ENCODE measurements at places on chromosomes 4 and X.

GRCh38 chrX:68669094-68669860 lies 21.8 kb downstream of the STARD8 start:
- no peak for DNase-seq

- no peak for DNase-seq
Observed at GRCh38 chr4:174633399-174633798, 111.1 kb upstream of the HPGD start.

- DNase-seq: no peak
Observed at GRCh38 chr4:154304679-154305078, 186.9 kb downstream of the DCHS2 start.

DNA sequence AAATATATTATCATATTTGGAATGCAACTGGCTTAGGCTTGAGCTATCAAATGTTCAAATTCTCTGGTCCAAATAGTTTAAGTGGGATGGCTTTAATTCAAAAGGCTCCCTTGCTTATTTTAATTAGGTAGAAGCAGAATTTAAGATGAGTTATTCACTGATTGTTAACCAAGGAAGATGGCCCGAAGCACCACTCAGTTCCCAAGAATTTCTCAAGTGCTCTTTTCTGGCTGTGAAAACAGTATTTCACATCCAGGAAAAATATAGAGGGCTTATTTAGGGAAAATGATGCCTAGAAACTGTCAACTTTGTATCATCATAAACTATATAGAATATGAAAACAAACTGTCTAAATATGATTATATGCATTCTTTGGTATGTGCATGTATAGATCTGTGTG lies 246.5 kb upstream of the SFRP2 start:
- no peak for DNase-seq

GRCh38 chr4:117331817-117332216 lies 246.4 kb upstream of the TRAM1L1 start:
- DNase-seq: no peak

DNA sequence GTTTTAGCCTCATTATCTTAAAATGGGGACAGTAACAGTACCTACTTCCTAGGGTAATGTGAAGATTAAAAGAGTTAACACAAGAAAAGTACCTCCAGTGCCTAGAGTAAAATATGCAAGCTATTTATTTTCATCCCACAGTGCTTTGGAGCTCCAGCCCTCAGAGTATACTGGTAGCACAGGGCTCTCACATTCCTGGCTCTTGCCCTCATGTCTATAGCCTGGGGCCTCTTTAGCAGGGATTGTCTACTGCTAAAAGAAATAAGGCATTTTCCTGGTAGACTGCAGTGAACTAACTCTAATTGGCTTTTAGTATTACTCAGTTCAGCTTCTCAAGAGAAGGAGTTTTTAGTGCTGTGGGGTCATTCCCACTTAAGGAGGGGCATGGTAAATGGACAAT lies 60.8 kb downstream of the RRAGB start:
- DNase-seq: no peak

DNA sequence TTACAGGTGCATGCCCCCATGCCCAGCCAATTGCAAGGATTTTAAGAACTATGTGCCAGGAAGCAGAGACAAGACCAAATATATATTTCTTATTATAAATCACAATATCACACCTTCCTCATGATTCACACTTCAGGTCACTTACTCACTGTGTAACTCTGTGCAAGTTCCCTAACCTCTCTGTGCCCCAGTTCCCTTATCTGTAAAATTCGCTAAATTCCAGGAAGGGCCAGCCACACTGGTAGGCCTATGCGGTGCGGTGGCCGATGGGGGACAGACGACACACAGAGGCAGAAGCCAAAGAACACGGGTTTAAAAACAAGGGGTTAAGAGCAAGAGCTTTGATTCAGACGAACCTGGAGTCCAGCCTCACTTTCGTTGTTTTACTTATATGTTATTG lies 2.8 kb downstream of the TRIM2 start:
- no peak for DNase-seq

GRCh38 chrX:147900349-147900748 lies 11.4 kb upstream of the FMR1 start:
- DNase-seq: no peak

DNA sequence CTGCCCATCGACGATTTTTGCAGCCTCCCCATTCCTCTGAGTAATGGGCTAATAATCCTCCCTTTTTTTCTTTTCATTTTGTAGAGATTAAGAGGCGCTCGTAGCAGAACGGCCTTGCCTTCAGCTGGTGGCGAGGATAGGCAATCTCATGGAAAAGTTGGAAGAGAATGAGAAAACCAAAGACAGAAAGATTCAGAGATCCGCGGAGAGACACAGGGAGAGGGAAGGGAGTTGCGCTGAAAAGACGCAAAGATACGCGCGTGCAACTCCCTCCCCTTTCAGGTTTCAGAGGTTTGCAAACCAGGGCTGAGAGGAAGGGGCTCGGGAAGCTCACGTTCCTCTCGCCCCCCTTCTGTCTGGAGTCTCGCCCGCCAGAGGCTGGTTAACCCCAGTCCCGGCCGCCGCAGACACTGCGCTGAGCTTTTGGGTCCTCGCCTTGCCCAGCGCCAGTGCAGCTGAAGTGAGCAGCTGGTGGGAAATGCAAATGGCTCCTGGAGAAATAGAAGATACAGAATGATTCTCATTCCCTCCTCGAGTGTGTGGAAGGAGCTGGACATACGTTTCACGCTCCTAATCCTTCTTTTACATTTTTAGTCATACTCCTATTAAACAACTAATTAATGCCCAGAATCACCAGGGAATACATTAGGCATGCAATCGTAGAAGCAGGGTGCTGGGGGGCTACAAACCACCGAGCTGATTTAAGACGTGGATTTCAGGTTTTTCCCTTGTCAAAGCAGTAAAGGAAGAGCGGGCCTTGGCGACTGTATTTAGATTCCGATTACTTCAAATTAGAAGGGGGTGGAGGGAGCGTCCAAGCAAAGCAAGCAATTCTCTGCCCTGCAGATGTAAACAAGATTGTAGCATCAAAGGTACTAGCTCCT lies 16.6 kb upstream of the PITX2 start:
- DNase-seq: no peak

DNA sequence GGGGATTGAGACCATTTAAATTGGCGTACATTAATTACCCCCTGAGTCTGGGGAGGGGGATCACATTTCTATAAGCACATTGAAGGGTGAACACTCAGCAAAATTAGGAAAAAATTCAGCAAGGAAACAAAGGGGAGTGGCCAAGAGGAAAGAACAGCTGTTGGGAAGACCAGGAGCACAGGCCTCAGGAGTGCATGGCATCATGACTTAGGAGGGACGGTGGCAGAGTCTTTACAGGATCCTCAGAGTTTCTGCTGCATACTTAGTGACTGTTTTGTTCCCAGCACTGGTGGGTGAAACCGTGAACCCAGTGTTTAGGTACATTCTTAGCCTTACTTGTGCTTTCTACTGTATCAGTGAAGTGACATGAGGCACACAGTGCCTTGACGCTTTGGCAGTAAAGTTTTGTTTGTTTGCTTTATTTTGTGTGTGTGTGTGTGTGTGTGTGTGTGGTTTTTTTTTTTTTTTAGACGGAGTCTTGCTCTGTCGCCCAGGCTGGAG lies 121.3 kb downstream of the CBR4 start:
- DNase-seq: no peak

DNA sequence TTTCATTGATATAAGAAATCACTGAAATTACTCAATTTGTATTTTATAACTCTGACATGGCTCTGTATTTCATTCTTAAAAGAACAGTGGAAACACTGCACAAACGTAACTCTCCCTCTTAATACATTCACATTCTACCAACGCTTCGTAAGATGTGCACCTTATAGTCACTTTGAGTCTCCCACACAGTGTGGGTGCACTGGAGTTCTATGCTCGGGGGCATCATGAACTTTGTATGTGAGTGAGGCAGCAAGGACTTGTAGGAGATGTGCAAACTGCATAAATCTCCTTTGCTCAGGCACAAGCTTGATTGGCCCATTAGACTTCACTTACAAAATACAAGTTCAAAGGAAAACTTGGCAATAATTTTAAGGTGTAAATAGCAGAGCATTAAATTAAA lies 2385.0 kb upstream of the TENM3 start:
- DNase-seq: no peak

- no peak for DNase-seq
Observed at GRCh38 chr4:156422576-156422975, 468.9 kb upstream of the CTSO start.

- no peak for DNase-seq
Observed at GRCh38 chrX:136146614-136147314, 569 bp upstream of the FHL1 start.

DNA sequence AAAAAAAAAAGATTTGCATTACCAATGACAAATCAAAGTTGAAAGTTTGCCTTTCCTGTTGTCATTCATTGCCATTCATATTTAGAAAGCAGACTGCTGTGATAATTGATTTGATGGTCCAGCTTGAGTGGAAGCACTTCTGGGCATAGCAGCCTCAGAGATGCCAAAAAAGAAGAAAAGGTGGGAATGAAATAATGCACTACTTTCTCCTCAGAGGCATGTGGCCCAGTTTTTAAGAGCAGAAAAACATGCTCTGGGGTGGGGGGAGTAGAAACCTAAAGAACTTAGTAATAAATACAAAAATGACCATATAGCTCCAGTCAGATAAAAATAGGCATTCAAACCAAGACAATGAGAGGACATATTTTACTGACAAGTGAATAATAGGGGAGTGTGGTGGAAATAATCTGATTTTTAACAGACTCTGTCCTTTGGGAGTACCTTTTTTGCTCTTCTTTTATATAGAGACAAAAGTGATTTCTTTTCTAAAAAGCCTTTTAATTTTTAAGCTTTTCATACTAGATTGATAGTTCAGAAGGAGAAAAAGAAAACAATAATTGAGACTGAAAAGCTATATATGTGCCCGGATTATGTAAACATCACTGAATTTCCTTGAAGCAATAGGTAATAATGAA lies 599.1 kb downstream of the RPA4 start:
- DNase-seq: peak; percentile 12

GRCh38 chrX:46737462-46737861 lies 21.5 kb downstream of the SLC9A7 start:
- no peak for DNase-seq

- no peak for DNase-seq
Observed at GRCh38 chr4:77197831-77198230, 40.8 kb downstream of the CCNG2 start.

- DNase-seq: no peak
Observed at GRCh38 chrX:119155416-119156035, 27.9 kb upstream of the KIAA1210 start.

GRCh38 chr4:132317923-132318322 lies 831.2 kb upstream of the PCDH10 start:
- no peak for DNase-seq

GRCh38 chrX:120736989-120737388 lies 107.1 kb upstream of the C1GALT1C1 start:
- DNase-seq: no peak

DNA sequence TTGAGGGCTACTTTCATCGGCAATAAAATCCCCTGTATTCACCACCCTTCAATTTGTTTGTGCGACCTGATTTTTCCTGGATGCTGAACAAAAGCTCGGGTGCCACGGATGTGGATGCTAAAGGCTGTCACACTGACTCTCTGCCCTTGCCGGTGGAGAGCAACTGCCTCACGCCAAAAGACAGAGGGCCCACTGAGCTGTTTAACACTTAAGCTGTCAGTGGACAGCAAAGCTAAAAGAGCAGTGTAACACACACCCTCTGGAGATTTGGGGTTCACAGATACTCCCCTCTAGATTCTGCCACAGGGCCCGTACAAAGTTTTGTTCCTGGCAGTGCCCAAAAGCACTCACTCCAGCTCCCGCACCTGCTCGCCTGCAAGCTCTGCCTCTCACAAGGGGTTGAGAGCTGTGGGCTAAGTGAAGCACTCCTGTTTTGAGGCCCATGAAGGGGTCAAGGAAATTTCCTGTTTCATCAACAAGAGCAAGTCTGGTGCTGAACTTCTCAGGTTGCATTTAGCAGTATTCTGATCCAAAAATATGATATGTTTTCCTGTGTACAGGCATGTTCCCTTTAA lies 1571.9 kb downstream of the ADGRL3 start:
- DNase-seq: no peak

- no peak for DNase-seq
Observed at GRCh38 chr4:168765726-168766125, 244.3 kb downstream of the CBR4 start.

GRCh38 chrX:71315917-71316316 lies 14.4 kb downstream of the ITGB1BP2 start:
- DNase-seq: no peak

DNA sequence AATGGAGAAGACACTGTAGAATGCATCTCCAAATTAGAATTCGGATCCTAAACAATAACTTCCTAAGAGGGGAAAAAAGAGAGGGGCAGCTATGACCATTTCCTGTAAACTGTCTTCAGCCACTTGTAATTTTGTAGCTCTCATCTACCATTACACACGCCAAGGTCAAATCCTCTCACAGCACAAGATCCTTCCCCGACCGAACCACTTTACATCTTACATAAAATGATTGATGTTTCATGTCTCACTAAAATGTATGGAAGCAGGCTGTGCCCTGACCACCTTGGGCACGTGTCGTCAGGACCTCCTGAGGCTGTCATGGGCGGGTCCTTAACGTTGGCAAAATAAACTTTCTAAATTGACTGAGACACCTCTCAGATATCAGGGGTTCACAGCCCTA lies 24.1 kb upstream of the PBDC1 start:
- peak; percentile 48 for DNase-seq

GRCh38 chrX:16304751-16305150 lies 137.5 kb downstream of the MAGEB17 start:
- DNase-seq: no peak

DNA sequence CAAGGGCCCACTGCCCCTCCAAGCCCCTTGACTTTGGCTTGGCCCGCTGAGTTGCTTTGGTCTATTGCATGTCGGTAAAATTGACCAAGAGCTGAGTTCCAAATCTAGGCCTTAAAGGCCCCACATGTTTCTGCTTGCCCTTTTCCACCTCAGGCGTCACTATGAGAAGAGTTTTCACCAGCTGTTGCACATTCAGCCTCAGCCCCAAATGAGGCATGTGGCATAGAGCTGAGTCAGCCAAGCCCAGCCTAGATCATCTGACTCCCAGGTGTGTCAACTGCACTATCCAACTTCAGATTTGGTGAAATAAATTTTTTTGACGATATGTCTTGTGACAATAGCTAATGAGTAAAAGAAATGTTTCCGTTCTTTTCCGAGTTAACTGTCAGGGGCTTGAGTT lies 424.5 kb upstream of the FAM47C start:
- no peak for DNase-seq

GRCh38 chrX:16251782-16252181 lies 84.5 kb downstream of the MAGEB17 start:
- DNase-seq: no peak

DNA sequence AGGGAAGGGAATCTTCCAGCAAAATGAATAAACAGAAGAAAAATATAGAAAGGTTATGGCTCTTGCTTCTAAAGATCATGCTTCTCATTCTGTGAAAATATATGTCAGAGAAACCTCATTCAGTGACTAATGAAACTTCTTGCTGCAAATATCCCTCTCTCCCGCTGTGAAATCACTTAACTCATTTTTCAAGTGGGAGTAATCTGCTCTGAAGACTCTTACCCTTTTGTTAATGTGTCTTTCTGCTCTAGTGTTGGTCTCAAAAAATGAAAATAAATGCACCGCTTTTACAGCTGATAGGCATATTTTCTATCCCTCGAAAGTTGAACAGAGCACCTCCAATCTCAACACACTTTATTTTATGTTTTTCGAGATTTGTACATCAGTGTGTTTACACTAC lies 252.3 kb downstream of the NLGN4X start:
- DNase-seq: peak; percentile 3

- DNase-seq: no peak
Observed at GRCh38 chr4:13921805-13922204, 294.3 kb upstream of the BOD1L1 start.

- no peak for DNase-seq
Observed at GRCh38 chr4:152095701-152096070, 334.9 kb upstream of the GATB start.

All from NCI-H748 treated with DMSO at 0.1 percent for 48 hours (cell line).